CD4-positive, alpha-beta T cell (primary cell): ENCODE measurements at places on chromosomes 7 and 10.
A peak's percentile ranks its signal among the peaks of the same experiment; 100 is the strongest.

- DNase-seq = no peak
Observed at GRCh38 chr7:44994877-44995554, 5.0 kb upstream of the CCM2 start.

DNA sequence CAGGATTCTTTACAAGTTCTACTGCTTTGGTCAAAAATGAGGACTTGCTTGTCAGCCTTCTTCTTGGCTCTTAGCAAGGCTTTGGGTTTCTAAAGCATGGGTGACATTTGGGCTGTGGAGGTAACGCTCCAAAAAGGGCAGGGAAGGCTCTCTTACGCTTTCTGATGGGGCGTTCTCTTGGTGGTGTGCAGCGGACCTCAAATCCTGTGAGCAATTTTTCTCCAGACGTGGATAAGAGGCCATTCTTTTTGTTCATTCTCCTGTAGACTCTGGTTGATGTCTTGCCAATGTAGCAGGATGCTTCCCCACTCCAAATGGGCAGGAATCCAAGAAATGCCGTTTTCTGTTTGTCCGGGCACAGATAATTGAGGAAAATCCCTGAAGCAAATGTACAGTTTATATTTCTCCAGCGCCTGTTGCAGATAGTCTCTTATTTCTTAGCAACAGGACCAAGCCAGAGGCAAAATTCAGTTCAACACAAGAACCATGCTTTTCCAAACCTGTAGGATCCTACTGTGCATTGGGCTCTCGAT lies 138.4 kb upstream of the NFE2L3 start:
- no peak for DNase-seq

DNA sequence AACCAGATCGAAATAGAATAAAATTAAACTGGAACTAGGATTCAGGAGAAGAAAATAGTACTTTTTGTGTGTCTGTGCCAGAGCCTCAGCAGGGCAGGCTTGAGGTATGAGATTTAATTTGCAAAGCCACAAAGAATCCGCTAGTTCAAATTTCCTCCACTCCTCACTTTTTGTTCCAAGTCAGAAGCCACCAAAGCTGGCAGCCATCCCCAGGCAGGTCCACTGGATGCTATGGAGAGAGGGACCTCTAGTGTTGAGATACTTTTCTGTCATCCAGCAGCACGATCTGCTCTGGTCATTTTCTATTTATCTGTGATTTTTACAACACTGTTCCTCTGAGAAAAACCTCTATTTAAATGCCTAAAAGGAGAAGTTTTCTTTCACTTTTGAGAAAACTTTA lies 147.9 kb upstream of the FRMD4A start:
- no peak for DNase-seq

DNA sequence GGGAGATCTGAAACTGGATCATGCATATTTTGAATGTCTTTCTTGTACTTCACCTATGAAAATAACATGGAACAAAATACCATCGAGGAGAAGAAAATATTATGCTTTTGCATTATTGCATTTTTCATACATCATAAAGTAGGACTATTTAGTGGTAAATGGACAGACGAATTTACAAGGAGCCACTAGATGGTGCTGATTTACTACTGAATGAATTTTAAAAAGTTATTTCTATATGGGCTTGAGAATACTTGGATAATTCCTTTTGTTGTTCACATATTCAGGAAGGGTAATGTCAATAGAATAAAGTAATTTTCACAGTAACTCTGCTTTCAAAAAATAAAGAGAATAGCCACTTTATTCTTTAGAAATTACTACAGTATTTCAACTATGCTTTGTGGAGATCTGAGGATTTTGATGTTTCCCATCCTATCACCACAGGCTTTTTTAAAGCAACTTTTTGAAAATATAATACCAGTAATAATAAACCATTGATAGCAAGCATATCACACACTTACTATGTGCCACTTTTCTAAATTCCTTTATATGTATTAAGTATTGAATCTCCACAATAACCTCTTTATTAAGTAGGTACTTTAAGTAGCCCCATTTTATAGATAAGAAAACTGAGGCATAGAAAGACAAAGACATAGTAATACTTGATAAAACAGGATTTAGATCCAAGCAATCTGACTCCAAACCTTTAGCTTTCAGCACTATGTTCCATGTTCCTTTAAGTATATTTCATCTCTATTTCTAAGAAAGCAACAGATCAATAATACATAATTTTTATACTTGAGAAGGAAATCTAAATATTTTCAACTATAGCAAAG lies 38.6 kb downstream of the NEBL start:
- DNase-seq = no peak

GRCh38 chr7:4297918-4298219 lies 384.2 kb upstream of the FOXK1 start:
- no peak for DNase-seq

DNA sequence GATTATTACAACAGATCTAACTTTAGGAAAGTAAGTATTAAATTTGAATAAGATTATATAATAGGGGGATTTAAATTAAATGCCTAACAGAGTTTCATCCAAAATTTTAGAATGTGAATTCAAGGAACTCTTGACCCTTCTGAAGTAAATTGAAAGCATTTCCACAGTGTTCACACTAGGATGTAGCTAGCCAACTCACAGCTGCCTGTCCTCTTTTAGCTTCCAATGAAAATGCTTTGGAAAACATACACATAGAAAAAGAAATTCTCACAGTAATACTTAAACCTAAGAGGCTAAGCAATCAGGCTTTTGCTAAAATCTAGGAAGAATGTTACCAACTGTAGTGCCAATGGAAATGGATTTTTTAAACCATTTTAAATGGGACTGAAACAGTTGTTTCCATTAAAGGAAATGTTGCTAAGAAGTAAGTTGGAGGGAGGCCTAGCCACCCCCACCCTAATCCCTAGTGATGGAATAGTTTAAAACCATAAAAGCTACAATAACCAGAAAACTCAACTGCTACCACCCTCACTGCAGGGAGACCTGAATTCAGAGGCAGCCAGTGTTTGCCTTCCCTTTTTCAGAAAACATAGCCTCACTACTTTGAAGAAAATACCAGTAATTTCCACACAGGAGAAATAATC lies 58.3 kb downstream of the REEP3 start:
- no peak for DNase-seq

DNA sequence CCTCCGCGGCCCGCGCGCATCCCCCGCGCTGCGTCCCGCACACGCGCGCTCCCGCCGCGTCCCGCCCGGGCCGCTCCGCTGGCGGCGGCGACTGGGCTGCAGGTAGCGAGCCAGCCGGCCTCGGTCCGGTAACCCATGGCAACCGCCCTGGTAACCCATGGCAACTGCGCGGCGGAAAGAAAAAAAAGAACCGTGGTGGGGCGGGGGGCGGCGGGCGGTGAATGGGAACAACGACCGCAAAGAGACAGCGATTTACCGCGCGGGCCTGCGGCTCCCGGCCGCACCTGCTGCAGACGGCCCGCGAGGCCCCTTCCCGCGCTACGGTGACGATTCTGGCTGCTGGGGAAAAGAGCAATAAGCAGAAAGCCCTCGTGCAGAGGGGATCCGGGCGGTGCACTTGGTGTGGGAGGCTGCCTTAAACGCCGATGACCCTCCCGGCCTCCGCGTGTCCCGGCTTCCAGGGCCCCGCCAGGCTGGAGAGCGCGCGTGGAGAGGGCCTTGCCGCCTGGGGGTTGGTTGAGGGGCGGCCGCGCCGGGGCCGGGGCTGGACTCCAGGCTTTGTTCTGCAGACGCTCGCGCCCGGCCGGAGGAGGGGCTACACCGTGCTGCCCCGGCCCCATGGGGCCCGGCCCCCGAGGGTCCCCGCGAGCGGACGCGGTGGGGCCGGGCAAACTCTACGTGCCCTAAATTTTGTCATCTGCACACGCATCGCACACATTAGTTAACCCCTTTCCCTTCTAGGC lies 84.7 kb downstream of the SNX10 start:
- DNase-seq = no peak

DNA sequence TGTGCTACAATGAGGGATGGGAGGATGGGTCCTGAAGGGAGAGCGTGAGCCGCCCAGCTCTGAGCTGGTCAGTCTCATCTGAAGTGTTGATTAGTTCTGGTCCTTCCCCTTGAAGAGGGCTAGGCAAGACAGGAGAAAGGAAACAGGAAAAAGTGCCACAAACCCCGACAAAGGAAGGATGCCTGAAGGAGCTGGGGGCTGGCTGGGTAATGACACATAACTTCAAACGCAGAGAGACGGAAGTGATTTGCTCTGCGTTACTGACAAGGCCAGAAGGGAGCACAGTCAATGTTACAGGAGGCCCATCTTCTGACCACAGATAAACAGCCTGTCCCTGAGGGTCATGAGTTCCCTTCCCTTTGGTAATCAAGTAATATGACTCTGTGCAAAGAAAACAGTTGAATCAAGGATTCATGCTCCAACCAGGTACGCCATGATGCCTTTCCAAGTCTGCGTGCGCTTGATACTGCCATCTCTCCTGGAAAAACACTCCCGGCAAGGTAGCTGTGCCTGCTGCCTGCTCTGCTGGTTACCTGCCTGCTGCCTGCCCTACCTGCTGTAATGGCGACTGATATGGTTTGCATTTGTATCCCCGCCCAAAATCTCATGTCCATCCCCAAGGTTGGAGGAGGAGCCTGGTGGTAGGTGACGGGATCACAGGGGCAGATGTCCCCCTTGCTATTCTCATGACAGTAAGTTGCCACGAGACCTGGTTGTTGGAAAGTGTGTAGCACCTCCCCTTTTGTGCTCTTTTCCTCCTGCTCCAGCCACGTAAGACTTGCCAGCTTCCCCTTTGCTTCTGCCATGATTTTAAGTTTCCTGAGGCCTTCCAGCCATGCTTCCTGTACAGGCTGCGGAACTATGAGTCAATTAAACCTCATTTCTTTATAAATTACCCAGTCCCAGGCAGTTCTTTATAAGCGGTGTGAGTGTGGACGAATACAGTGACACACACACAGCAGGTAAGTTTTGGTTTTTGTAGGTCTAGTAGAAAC lies 57.9 kb downstream of the GRB10 start:
- DNase-seq = no peak

GRCh38 chr7:151351967-151352366 lies 10.4 kb downstream of the NUB1 start:
- DNase-seq = peak; percentile 25

- no peak for DNase-seq
Observed at GRCh38 chr10:103925591-103925990, 7.6 kb upstream of the STN1 start.

GRCh38 chr10:113473851-113474250 lies 79.0 kb upstream of the HABP2 start:
- DNase-seq = no peak

DNA sequence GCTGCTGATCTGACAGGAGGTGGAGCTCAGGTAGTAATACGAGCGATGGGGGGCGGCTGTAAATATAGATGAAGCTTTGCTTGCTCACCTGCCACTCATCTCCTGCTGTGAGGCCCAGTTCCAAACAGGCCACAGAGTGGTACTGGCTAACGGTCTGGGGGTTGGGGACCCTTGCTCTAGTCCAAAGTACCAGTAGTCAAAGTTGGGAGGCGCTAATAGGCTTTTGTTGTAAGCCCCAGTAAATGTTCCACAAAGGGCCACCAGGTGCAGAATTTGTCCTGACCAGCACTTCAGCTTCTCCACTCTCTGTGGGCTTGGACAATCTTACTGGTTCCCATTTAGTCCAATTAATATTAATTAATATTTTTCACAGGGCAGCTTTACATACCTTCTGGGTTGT lies 206.6 kb downstream of the ACTR3B start:
- DNase-seq = no peak

GRCh38 chr7:39623732-39624441 lies 515 bp downstream of the RALA start:
- peak; percentile 53 for DNase-seq

DNA sequence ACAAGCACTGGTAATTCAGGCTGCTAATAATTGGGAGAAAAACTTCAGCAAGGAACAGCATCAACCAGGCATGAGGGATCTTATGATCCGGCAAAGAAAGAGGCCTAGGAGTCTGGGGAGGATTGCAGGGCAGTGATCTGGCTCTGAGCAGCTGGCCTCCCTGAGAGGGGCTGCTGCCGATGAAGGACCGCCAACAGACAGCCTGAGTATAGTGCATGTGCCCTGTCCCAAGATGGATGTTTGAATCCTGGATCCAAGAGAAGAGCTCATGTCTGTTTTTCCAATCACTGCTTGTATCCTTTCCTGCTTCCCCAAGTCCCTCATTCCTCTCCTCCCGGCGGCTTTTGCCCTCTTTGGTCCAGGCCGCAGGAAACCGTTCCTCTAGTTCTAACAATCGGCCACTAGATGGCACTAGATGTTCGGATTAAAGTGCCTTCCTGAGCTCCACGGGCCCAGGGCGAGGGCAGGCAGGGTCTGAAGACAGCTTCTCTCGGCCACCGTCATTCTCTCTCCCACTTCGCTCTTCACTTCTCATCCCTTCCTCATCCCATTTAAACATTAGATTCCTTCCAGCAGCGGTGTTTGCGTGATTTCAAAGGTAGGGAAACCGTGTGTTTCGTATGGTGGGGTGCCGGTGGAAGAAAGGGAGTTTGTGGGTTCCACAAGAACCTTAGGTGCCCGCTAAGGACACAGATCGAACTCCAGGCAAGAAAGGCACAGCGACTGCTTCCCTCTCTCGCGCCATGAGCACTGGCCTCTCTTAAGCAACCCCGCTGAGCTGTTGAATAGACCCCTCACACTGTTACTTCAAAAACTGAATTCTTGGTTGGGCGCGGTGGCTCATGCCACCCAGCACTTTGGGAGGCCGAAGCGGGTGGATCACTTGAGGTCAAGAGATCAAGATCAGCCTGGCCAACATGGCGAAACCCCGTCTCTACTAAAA lies 82.4 kb downstream of the ADCYAP1R1 start:
- peak; percentile 37 for DNase-seq

- no peak for DNase-seq
Observed at GRCh38 chr7:116554911-116555310, 30.1 kb downstream of the CAV1 start.

- DNase-seq = no peak
Observed at GRCh38 chr10:28505359-28505959, 27.5 kb upstream of the WAC start.

- no peak for DNase-seq
Observed at GRCh38 chr7:17315974-17316373, 17.5 kb downstream of the AHR start.

GRCh38 chr10:27388761-27389399 lies 115.2 kb upstream of the RAB18 start:
- DNase-seq = no peak

DNA sequence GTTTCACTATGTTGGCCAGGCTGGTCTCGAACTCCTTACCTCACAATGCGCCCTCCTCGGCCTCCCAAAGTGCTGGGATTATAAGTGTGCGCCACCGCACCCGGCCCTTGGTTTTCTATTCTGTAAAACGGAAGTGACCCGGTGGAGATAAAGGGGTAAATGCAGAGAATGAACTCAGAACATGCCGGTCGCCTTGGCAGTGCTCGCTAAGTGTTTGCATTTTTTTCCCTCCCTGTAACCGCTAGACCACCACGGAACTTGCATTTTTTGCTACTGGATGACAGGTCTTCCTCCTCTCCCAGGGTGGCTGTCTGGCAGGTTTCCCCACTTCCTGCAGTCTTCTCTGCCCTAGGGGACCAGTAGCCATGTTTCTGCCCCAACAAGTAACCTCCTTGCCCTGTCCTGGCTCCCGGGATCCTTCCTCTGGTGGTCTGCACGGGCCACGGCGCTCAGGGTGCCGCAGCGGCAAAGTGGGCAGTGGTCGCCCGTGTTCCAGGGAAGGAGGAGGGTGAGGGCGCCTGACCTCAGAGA lies 18.8 kb upstream of the GNA12 start:
- no peak for DNase-seq
